Thyroid gland (tissue), 4 donors: ENCODE measurements at places on chromosomes 2 and 18.

- no peak for DNase-seq
These were observed 1210.4 kb upstream of the ACVR2A start for GRCh38 chr2:146634230-146635097.

GRCh38 chr2:164535280-164536025, 85.8 kb downstream of the GRB14 start:
- DNase-seq: peak; percentile 43

DNA sequence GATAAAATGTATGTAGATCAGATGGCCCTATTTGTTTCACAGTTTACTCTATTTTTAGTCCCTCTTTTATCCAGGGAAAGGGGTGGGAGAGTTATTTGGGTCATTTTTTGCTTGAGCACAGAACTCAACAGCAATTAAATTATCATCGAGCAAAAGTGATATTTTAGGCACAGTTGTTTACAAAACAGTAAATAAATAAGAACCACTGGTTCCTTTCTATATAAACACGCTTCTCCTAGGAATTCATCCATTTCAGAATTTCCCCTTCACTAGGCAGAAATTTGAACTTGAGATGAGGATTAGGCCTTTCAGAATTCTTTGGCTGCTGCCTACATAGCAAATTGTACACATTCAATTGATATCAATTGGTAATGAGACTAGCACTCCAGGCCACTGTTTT, 812.4 kb downstream of the CNTNAP5 start:
- no peak for DNase-seq

DNA sequence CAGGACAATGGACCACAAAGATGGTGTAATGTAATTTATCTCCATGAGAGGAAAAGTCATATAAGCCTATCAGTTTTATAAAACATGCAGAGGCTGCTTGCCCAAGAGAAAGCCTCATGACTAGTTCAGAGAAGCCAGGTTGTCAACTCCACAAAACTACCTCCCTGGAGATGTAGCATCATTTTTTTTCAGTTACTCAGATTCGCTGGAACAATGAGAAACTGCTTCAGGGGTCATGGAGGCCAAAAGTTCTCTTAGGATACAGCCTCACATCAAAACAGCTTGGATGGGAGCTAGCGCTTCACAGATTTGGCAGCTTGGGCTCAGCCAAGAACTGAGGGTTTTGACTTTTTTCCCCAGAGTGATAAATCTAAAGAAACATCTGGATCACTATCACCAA, 263.5 kb downstream of the INSIG2 start:
- no peak for DNase-seq

DNA sequence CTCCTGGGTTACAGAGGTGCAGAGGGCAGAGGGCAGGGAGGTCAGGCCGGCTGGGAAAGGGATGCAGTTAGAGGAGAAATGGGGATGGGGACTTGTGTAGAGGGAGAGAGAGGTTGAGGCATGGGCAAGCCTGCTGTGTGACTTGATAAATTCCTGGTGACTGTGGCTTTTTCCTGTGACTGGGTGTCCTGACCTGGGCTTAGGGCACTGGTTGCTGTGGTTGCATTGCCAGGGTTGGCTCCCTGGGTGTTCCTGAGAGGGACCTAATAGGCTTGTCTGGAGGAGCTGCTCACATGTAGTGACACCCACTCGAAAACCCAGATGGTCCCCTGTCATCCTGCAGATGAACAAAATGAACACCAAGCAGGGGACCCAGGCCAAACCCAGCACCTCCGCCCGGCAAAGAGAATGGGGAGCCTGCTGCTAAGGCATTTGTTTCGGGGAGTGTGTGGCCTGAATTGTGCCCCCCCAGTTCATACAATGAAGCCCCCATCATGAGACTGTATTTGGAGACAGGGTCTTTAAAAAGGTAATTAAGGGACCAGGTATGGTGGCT, 78.6 kb downstream of the VWA3B start:
- DNase-seq: no peak

GRCh38 chr2:45979065-45979464, 318.1 kb upstream of the EPAS1 start:
- no peak for DNase-seq

- peak; percentile 62 for DNase-seq
These were observed 176.2 kb upstream of the ST6GAL2 start for GRCh38 chr2:107062173-107062572.

GRCh38 chr2:5562426-5562825, 129.8 kb upstream of the SOX11 start:
- DNase-seq: no peak

- no peak for DNase-seq
These were observed 1.1 kb upstream of the SYT4 start for GRCh38 chr18:43278355-43278754.

DNA sequence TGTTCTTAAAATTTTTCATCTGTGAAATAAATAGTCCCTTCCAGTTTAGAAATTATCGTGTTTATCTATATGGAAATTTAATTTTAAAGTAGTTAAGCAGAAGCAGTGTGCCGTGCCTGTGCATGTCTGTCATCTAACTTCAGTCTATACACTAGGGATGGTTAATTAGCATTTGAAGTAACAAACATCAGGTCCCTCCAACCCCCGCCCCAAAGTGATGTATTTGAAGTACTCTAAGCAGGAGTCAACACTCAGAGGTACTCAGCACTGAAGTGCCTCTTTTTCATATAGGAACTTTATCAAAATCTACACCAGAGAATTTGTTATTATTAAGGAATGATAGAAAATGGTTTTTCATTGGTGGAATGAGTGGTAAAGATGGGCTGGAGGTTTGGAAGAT, 33.0 kb downstream of the LANCL1 start:
- no peak for DNase-seq

DNA sequence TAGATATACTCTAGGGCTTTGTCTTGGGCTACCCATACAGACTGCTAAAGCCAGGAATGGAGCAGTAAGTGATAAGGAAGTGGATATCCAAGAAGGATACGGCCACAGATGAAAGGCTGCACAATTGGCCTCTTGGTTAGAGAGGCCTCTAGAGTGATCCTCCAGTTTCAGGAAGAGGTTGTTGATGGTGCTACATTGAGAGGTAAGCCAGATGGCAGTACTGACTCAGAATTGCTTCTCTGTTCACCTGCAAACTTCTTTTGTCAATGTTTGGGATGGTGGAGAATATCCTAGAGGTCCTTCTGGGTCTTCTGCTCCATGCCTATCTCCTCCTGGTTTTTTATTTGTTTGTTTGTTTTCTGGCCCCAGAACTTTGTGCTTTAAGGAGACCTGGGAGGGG, 226.8 kb upstream of the LRRTM1 start:
- no peak for DNase-seq

DNA sequence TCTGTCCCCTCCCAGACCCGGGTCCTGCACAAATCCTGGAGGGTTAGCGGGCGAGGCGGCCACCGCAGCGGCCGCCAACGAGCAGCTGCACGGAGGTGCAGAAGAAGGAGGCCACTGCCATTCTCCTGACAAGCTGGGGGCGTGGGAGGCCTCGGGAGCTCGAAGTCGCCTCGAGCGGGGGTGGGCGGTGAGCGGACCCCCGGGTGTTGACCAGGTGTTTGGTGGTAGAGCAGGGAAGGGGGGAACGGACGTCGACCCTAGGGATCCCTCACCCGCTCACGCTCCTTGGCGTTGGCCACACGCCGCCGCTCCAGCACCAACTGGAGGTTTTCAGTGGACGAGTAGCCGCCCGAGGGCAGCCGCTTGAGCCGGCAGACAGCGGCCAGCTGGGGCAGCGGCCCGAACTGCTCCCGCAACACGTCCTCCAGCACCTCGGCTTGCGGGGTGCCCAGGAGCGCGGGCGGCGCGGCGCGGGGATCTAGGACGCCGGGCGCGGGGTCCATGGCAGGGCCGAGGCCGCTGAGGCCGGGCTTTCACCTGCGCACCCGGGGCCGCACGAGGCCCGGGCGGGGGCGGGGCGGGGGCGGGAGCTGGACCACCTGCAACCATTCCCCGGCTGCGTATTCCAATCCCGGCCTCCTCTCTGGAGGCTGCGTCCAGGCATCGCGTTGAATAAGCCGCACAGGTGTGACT, at the start of gene FIGLA:
Gene FIGLA (minus strand): TSS at position 508 of the 693 bp plus-strand sequence. CDS start 5 bp downstream, at position 503.
- DNase-seq: peak; percentile 3

GRCh38 chr2:214169736-214170135, 241.1 kb upstream of the VWC2L start:
- DNase-seq: no peak

GRCh38 chr2:33897741-33898140, 298.6 kb upstream of the FAM98A start:
- DNase-seq: no peak

DNA sequence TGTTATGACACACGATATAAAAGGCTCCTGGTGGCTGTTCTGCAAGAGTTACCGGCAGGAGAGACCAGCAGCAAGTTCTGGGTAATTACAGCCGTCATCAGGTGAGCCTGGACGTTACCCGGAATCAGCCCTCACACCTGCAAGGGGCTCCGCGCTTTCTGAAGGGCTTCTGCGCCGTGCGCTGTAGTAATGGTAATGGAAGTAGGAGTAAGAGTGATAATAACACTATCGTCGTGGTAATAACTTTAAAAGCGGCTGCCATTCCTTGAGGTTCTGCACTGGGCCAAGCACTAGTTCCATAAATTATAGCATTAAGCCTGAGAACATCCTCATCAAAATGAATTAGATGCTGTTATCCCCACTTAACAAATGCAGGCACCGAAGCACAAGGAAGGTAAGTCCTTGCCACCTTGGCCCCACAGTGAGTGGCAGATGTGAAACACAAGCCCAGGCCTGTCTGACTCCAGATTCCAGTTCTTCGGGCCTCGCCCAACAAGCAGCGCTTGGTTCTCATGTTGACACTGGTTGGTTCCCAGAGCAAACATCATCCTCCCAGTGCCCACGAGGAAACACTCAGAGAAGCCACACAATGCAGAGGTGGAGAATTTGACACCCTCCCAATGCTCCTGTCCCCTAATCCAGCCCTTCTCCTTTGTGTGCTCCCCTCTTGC, 205.2 kb downstream of the EIPR1 start:
- no peak for DNase-seq

- DNase-seq: no peak
These were observed 97.0 kb downstream of the NEB start for GRCh38 chr2:151637271-151637781.

GRCh38 chr2:63053081-63053888, 2.7 kb downstream of the OTX1 start:
- no peak for DNase-seq

DNA sequence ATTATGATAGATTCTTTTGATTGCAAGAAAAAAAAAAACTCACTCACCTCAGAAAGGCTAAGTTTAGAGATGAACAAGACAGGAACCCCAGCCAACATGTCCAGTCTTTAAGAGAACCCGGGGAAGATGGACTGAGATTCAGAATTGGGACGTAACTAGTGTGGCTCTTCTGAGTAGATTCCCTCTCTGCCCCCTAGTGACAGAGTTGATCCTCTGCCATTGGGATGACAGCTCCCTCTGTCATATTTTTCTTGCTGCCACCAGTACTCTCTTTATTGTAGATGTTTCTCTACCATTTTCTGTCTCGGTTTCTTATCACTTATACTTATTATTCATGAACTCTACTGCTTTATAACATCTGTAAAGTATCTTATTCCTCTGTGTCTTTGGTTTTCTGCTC, 77.7 kb downstream of the GULP1 start:
- DNase-seq: peak; percentile 24

DNA sequence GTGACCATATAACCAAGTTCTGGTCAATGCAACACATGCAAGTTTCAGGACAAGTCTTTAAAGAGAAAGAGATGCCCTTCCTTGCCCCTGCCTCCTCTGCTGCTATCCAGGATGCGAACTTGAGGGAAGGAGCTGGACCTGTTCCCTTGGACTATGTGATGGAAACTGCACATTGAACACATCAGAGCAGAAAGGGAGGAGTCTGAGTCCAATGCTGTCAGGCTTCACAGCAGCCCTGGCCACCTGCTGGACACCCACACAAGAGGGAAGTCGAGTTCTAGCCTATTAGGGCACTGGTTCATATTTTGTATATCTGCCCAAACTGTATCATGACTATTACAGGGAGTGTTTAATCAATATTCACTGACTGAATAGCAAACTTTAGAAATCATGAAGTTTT, 38.3 kb upstream of the TEX51 start:
- no peak for DNase-seq

- no peak for DNase-seq
These were observed 101.6 kb downstream of the SLC4A3 start for GRCh38 chr2:219728991-219729487.

DNA sequence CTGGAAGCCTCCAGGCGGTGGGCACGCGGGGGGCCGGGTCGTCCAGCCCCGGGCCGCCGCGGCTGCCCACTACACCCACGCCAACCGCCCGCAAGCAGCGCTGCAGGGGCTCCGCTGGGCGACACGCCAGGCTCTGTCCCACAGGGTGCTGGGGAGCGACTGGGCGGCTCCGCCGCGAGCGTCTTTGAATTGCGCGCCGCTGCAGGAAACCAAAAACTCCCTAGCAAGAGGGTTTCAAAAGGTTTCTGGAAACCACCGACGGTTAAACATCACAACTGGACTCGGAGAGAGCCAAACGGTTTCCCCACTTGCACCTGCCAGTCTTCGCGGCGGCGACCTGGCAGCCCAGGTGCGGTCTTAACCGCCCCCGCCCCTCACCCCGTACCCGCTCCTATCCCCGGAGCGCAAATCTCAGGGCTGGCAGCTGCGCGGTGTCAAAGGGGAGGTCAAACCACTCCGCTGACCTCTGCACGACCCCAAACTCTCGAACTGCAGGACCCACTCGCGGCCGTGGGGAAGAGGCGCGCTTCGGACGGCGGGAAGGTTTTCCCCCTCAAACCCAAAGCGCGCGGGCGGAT, 1.0 kb downstream of the CXCR4 start:
- DNase-seq: peak; percentile 16

DNA sequence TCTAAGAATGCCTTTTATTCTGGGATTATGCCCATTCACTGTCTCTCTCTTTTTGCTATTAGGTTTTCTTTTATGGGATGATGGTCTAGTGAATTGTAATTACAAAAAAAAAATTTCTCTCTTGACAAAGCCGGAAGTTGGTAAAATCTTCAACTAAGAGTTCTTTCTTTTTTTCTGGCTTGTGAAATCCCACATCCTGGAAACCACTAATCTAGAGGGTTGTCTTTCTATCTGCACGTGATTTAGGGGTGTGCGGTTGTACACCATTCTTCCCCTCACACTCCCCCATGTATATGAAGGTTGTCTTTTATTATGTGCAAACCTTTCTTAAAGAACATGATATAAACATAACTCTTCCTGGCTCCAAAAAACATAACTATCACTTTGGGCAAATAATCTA, 52.0 kb downstream of the GATA6 start:
- DNase-seq: no peak

- DNase-seq: no peak
These were observed 78.4 kb upstream of the EFEMP1 start for GRCh38 chr2:56001947-56002346.

- DNase-seq: no peak
These were observed 148.7 kb downstream of the TPO start for GRCh38 chr2:1561811-1562421.
